ENCODE measurements at places on chromosomes 6 and 20. TPM values are rescaled to one million over a fixed set of nuclear protein-coding genes. Genes with fewer than 3 reads are reported as not detected.

Gene HSD17B8
- total RNA-seq = 13.9 TPM

GRCh38 chr20:2801286-2801728 is 880 bp upstream of the CPXM1 start:
- peak; percentile 37 for DNase-seq

Gene LGSN
- total RNA-seq = not detected

DNA sequence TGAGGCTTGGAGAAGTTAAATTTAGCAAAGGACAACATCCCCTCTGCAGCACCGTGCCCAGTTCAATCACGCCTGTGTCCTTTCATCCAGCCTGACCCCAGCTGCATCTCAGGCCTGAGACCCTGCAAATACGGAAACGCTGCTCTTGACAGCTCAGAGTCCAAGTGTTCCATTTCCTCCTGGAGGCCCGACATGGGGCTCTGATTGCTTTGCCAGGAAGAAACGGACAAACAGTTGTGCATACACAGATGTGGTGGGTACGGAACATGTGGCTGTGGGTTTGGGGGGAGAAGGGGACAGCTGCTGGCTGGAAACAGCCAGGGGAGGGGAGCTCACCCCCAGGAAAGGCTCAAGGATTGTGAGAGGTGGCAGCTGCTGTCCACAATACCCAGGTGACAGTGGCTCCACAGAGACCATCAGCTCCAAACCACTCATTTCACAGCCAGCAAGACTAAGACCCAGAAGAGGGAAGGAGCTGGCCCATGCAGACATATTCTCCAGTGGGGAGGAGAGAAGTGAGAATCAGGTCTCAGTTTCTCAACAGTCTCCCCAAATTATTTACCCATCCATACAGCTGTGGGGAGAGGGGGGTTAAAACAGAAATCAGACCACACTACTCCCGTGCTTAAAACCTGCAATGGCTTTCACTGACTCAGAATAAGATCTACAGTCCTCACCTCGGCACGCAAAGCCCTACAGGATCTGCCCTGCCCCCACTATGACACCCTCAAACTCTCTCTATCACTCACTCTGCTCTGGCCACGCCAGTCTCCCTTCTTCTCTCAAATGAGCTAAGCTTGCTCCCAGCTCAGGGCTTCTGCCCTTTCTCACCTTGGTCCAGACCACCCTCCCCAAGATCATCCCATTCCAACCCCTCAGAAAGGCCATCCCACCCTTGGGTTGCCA is 89.1 kb downstream of the PREX1 start:
- no peak for DNase-seq

DNA sequence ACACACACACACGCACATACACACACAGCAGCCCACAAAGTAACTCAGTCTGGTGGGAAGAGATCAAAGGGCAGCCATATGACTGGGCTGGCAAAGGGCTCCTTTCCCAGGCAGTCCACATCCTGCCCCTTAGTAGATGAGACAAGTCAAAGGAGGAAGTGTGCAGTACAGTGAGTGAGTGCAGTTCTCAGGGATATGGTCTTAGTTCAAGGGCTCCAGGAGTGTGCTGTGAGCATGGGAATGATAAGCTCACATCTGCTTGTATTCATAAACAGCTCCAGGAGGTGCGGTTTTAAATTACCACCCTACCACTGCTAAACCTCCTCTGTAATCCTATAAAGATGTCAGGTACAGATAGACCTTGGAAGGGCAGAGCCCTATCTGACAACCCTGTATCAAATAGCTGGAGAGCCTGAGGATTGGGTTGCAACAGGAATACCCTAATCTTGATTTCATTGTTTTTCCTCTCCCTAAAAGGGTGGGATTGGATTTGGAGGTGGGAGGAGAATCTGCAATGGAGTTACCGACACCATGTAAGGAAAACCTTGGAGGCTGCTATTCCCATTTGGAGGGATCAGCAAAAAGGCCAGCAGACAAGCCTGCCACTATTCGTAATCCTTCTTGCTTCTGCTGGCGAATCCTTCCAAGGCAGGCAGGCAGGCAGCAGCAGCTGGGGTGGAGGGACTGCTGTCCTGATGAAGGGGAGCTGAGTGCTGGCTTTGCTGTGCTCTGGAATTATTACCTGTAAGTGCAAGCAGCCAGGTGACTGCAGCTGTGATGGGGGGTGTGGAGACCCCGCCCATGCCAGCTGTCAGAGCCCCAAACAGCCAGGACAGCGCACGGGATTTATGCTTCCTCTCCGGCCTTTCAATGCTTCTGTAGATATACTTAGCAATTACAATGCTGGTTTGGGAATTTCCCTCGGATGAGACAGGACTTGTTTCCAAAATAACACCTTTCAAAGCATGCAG is 342.7 kb downstream of the PRL start:
- DNase-seq = no peak

GRCh38 chr6:122033564-122034181 is 365.8 kb upstream of the HSF2 start:
- DNase-seq = no peak

GRCh38 chr6:121382467-121383121 is 48.3 kb upstream of the TBC1D32 start:
- DNase-seq = no peak

- DNase-seq = peak; percentile 62
Observed at GRCh38 chr20:61932711-61933480, 132.8 kb downstream of the TAF4 start.

Gene CCN6
- not detected for total RNA-seq

- DNase-seq = no peak
Observed at GRCh38 chr6:156437121-156437879, 339.9 kb upstream of the ARID1B start.

DNA sequence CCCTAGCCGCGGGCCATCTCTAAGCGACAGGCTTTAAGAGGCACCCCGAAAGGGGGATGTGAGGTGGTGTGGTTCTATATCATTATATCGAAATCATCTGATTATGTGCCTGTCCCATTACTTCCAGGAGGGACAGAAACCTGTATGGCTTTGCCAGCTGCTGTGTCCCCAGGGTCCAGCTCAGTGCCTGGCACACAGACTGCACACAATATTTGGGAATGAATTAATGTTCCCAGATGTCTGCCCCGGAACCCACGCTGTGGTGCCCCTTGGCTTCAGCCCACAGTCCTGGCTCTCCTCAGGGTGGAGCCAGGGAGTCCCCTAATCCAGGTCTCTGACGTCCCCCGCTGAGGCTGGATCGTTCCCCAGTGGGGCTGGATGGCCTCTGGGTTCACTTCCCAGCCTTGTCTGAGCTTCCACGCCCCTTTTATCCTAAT is 8.9 kb upstream of the AHCY start:
- DNase-seq = no peak

GRCh38 chr6:98547151-98547550 is 287.2 kb upstream of the POU3F2 start:
- no peak for DNase-seq

- no peak for DNase-seq
Observed at GRCh38 chr6:34859951-34860350, 27.9 kb downstream of the TAF11 start.

DNA sequence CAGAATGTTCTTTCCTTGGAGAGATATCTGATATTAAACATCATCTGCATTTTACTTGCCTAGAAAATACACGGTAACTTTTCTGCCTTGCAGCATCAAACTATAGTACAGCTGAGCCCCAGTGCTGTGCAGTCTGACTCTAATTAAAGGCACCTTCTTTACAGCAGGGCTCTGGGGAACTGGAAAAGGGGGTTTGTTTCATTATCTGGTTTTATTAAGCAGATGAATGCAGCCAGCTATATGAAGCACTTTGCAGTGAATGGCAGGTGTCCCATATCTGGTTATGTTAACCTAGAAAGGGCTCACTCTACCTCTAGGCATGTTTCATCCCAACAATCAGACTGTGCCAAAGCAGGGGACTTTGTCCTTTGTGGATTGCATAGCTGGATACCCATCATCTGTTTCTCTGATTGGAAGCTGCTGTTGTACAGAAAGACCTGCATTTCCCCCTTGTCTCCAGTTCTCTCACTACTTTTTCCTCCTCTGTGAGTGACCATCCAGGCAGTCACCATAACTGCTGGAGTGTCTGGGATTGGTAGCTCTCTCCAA is 39.6 kb upstream of the CMTR1 start:
- DNase-seq = no peak

- no peak for DNase-seq
Observed at GRCh38 chr6:11437824-11438459, 99.6 kb upstream of the TMEM170B start.

GRCh38 chr20:19713822-19714578 is 44.1 kb upstream of the RIN2 start:
- no peak for DNase-seq

GRCh38 chr6:130032758-130033340 is 14.5 kb downstream of the L3MBTL3 start:
- DNase-seq = no peak

Gene DYNLT1
- total RNA-seq = 138 TPM

GRCh38 chr6:149046164-149046821 is 271.2 kb upstream of the TAB2 start:
- DNase-seq = no peak

DNA sequence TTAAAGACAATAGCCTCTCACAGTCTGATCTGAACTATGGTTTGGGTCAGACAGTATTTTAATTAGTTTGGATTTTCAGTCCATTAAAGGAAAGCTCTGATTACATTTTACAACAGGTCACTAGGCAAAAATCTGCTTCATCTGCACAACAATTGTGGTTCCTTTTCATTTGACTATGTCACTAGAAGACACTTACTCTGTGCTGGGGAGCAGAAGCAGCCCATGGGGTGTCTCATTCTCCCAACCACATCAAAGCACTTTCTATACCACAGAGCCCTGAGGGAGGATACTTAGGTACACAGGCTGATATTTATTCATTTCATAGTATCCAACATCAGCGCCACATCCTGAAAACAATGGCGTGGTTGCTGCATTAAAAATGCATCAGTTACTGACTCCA is 36.6 kb upstream of the HDAC2 start:
- DNase-seq = no peak

DNA sequence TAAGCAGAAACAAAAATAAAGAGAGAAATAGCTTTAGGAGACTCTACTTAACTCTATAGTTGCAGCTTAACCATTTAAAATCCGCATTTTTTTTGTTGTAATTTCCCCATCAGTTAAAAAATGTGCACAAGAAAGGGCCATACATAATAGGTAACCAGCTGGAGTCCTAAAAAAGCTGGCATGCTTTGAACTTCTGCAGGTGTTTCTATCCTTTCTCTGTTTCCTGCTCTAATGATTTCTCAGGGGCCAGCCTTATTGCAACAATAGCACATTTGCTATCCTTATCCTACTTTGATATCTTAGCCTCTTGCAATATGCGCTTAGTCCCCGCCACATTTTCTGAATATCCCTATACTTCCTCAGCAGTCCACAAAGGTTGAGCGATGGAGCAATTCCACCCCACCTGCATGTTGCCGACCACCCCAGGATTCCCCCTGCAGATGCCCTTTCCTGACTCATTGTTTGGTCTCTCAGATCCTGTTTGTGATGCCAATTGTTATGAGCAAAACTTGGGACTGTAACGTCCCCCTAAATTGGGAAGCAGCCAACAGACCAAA is 48.5 kb downstream of the TRIM27 start:
- no peak for DNase-seq

Gene BCAS1
- total RNA-seq = 10.7 TPM

GRCh38 chr20:14067603-14068002 is 72.3 kb downstream of the MACROD2 start:
- no peak for DNase-seq

DNA sequence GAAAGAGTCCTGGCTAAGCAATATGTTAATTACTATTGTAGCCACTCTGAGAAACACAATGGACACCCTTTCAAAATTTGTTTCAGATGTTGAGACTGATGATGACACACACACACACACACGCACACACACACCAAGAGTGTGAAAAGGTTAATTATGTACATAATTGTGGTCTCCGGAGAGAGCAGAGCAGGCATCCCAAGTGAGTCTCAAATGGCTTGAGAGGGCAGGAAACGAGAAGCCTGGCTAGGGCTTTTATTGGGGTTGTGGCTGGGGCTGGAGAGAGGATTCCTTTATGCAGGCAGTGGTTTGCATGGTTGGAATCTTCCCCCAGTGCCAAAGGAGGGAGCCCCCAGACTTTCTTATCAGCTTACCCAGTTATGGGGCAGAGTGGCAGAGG is 38.2 kb upstream of the NKX2-4 start:
- DNase-seq = no peak

Gene TTBK1
- 1.7 TPM for total RNA-seq

GRCh38 chr6:87334683-87335082 is 5.6 kb upstream of the GJB7 start:
- DNase-seq = no peak

DNA sequence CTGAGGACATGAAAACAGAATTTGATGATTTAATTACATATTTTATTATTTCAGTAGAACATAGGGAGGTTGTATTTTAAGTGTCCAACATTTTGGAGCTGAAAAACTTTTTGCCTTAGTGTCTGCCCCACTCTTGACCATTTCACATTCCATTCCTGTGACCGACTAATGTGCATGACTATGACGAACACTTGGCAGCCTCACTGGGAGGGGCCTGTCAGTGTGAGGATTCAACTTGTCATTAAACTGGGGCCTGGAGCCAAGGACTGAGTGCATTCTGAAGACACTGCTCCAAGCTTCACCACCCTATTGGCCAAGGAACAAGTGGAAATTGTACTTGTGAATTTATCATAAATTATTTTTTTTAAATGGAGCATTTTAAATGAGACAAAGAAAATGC is 661.3 kb downstream of the BCKDHB start:
- DNase-seq = no peak

Measured in type B pancreatic cell (in vitro differentiated cells).